ENCODE measurements at places on chromosomes 3 and 15. TPM values are rescaled to one million over a fixed set of nuclear protein-coding genes. Genes with fewer than 3 reads are reported as not detected.

DNA sequence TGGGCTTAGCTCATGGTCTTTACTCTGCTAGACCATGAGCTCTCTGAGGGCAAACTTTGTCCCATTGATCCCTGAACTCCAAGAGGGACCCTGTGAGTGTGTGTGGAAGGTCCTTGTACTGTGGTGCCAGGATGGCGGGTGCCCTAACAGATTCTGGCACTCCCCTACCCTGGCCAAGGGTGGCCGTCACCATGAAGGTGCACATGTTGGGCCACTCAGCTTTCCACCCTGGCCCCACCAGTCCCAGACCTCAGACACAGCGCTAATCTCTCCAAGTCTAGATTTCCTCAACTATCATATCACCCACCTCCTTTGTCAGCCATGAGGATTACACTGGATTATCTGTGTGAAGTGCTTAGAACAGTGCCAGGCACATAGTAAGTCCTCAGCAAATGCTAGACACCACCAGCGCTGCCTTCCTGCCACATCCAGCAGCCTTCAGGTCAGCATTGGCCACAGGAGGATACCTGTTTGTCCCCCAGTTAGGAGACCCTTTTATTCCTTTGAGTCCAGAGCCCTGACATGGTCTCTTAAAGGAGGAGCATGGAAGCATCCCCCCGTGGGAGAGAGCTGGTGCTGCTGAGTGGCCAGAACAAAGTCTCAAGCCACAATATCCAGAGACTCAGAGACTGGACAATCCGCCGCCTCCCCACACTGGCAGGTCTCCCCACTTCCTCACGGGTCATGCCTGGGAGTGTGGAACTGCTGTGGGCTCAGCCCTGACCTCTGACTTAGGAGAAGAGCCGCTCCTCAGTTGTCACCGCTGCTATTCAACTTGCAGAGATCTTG lies 44.5 kb upstream of the SLCO2A1 start:
- DNase-seq, result no peak

GRCh38 chr3:40847551-40847992 lies 322.8 kb downstream of the ZNF621 start:
- DNase-seq, result peak; percentile 53

GRCh38 chr3:124879337-124879680 lies 7.9 kb downstream of the ITGB5 start:
- DNase-seq, result no peak

DNA sequence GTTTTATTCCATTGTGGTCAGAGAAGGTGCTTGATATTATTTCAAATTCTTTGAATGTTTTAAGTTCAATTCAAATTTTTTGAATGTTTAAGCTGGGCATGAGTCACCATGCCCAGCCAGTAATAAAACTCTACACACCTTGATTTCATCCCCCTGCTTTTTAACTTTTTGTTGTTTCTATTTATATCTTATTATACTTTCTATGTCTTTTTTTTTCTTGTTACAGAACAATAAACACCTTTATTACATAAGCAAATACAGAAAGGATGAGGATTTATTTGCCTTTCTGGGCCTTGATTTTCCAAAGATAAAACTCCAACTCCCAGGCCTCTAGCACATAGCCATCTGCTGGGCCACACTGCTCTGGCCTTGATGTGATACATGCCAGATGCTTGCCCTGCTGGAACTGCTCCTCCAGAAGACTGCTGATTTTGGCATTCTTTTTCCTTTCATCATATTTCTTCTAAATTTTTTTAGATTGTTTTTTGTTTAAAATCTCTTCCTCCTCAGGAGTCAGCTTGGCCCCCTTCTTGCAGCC lies 14.0 kb downstream of the DNAH12 start:
- no peak for DNase-seq

DNA sequence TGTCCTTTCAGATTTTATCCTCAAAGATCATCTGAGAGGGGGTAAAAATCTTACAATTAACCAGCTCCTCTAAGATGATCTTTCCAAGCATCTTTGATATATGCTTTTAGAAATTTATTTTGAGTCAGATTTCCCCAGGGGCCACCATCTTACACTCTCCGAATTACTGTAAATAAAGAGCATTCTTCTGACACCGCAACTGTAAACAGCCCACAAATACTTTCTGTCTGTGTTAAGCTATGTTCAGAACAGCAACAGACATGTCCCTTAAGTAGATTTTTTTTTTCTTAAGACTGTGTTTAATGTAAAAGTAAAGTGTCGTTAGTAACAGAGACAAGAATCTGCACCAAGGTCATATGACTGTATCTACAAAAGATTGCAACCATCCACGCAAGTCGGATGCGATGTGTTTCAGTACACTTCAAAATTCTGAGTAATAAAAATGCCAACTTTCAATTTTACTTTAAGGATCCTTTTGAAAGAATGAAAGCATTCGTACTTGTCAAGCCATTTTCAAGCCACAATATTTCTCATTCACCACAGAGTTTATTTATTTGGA lies 159.0 kb upstream of the KCNH8 start:
- no peak for DNase-seq

DNA sequence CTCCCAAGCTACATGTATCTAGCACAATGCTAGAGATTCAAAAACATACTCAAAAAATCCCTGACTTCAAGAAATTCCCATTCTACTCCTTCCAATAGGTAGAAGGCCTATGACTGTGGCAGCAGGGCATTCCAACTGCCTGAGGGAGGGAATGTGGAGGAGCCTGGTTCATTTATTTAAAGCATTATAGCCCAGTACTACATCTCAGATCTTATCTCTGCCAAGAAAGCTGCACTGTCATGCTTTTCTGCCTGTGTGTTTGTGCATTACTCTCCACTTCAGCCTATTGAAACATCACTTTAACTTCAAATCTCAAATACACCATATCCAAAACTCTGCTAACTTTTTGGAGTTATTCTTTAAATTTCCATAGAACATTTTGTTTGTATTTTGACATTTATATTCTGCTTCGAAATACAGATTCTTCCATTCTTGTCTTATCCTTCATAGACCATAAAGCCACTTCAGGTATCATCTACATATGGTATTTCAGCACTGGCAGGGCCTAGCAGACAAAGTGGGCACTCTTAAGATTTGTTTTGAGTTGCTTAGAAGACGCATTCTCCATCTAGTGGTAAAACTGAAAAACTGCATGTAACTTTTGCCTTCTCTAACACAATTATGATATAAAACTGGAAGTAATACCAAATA lies 59.1 kb upstream of the NEDD4 start:
- peak; percentile 71 for DNase-seq

GRCh38 chr3:31043184-31043819 lies 148.8 kb upstream of the GADL1 start:
- DNase-seq, result no peak

DNA sequence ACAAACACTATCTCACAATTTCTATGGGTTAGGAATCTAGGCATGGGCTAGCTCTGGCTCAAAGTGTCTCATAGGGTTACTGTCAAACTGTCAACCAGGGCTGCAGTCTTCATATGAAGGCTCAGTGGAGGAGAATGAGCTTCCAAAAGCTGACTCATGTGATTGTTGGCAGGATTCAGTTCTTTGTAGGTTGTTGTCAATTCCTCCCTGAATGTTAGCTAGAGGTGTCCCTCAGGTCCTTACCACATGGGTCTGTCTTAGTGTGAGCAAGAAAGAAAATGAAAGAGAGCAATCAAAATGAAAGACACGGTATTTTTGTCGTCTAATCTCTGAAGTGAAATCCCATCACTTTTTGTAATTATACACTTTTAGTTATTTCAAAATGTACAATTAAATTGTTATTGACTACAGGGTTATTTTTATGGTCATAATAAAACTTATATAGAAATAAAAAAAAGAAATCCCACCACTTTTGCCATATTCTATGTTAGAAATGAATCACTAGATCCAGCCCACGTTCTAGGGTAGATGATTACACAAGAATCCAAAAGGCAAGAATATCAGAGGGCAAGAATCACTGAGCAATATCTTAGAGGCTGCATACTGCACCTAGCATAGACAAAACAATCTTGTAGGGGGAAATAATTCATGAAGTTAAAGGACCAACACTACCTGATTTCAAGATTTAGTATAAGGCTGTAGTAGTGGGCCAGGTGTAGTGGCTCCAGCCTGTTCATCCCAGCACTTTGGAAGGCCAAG lies 8.4 kb downstream of the ACSBG1 start:
- no peak for DNase-seq

GRCh38 chr3:65391068-65391467 lies 647.6 kb downstream of the MAGI1 start:
- no peak for DNase-seq

GRCh38 chr3:176870451-176870850 lies 326.8 kb downstream of the TBL1XR1 start:
- no peak for DNase-seq

DNA sequence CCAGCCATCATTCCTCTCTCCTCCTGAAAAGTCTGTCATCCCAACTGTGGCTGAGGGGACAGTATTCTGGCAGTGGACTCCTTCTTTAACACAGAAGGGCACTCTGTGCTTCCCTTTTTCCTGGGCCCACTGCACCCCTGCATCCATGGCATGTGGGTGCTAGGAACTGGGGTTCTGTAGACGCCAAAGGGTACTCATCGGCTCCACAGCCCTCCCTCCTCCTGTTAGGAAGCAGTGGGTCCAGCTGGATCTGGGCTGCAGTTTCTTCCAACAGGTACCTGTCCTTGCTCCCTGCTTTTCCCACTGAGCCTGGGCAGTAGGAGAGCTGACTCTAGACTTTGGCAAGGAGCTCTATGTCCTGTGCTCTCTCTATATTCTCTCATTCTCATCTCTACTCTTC lies 6.4 kb upstream of the MANF start:
- no peak for DNase-seq

GRCh38 chr15:77798151-77798835 lies 165.6 kb upstream of the LINGO1 start:
- no peak for DNase-seq

GRCh38 chr3:17055374-17056276 lies 170.9 kb downstream of the PLCL2 start:
- no peak for DNase-seq

GRCh38 chr15:66224946-66225345 lies 28.6 kb downstream of the MEGF11 start:
- DNase-seq, result no peak

GRCh38 chr3:193870376-193871219 lies 265.4 kb upstream of the HES1 start:
- DNase-seq, result no peak

- DNase-seq, result peak; percentile 61
Measured at GRCh38 chr15:70113304-70113700, 15.6 kb upstream of the TLE3 start.

- DNase-seq, result no peak
Measured at GRCh38 chr15:83694536-83694935, 40.6 kb downstream of the ADAMTSL3 start.

GRCh38 chr15:92643849-92644815 lies 11.4 kb downstream of the FAM174B start:
- no peak for DNase-seq

- DNase-seq, result no peak
Measured at GRCh38 chr15:95989392-95989791, 341.1 kb upstream of the NR2F2 start.

DNA sequence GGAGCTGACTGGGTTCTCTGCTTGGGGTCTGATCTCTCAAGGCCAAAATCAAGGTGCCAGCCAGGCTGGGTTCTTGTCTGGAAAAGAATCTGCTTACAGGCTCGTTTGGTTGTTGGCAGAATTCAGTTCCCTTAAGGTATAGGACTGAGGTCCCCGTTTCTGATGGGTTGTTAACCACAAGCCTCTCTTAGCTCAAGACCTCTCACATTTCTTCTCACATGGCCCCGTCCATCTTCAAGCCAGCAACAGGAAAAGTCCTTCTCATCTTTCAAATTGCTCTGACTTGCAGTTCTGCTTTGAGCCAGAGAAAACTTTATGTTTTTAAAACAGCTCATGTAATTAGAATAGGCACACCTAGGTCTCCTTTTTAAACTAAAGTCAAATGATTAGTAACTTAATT lies 20.4 kb downstream of the UACA start:
- peak; percentile 47 for DNase-seq

DNA sequence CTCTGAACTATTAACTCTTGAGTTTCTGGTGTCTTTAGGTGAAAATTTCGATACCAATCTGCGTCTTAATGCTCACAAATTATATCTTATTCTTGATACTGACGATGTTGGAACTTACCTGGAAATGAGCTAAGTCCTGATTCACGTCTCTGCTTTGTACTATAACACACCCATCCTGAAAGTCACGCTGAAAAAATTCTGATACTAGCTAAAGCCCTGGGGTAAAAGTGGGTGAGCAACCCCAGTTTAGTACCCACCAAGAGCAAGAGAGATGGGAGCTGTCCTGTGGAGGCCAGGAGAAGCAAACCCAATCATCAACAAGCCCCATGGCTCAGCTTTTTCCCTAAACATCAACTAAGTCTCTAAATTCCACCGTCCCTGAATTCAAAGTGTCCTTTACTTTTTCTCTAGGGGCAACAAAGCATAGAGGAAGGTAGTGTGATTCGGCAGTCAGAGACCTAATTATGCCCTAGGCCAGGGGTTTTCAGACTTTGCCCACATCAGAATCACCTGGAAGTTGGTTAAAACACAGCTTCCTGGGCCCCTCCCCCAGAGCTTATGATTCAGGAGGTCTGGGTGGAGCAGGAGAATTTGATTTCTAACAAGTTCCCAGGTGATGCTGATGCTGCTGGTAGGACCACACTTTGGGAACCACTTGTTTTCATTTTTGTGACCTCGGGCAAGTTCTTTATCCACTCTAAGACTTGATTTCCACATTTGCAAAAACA lies 90.2 kb downstream of the OSBPL10 start:
- no peak for DNase-seq

DNA sequence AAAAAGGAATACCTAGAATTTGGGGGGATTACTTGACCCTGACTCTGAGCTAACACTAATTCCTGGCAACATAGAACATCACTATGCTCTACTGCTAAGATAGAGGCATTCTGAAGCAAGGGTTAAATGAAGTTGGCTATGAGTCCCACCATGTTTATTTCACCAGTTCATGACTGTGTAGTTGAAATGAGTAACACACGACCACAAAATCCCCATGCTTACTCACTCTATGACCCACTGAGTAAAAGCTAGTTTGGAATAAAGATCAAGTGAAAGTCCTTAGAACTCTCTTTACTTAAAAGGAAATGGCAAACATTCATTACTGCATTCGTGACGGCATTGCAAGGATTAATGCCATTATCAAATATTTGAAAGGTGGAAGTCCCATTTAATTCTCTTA lies 47.4 kb downstream of the MRPL46 start:
- no peak for DNase-seq

- no peak for DNase-seq
Measured at GRCh38 chr3:70281663-70282062, 30.8 kb downstream of the MDFIC2 start.

CALML4 gene
- 2.0 TPM for total RNA-seq

HHLA2 gene
- under 0.01 TPM for total RNA-seq

LMAN1L gene
- total RNA-seq, result not detected

DGKG gene
- total RNA-seq, result 0.42 TPM

KBTBD12 gene
- not detected for total RNA-seq

LRRC31 gene
- not detected for total RNA-seq

P2RY14 gene
- not detected for total RNA-seq

SEMA6D gene
- 2.9 TPM for total RNA-seq

AGBL1 gene
- not detected for total RNA-seq

GOLGA6L9 gene
- total RNA-seq, result 0.85 TPM

SOX14 gene
- total RNA-seq, result not detected

CNTN4 gene
- 0.17 TPM for total RNA-seq

MAP1A gene
- 0.34 TPM for total RNA-seq

TEX9 gene
- total RNA-seq, result 0.93 TPM

Measured in dermis blood vessel endothelial cell (primary cell).